ENCODE measurements at places on chromosomes 2 and 18.

DNA sequence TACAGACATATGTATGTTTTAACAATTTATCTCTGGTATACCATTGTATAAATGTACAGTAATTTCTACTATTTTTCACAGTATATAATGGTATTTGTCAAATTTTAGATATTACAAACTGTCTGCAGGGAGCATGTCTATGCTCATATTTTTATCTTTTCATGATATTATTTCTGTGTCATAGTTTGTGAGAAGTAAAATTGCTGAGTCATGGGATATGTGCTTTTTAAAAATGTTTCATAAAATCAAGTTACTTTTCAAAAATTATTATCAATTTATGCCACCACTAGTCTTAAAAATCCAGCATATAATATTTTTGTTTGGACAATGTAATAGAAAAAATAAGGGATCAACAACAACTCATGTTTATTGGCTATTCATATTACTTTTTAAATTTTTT is 9.1 kb upstream of the ZNF804A start:
- H3K4me1 ChIP-seq = no peaks in the 10 kb centered on the region
- H3K36me3 ChIP-seq = no peaks in the 10 kb centered on the region
- no peak overlapping the region for H3K4me3 ChIP-seq
- H3K27ac ChIP-seq = no peak overlapping the region
- DNase-seq = no peak
- H3K27me3 ChIP-seq = no peaks in the 10 kb centered on the region

- no peak overlapping the region for H3K4me3 ChIP-seq
- H3K36me3 ChIP-seq = no peaks in the 10 kb centered on the region
- H3K27me3 ChIP-seq = no peaks in the 10 kb centered on the region
- peak; percentile 7 for DNase-seq
Observed at GRCh38 chr2:181123798-181124231, 143.4 kb downstream of the UBE2E3 start.

GRCh38 chr2:145094370-145094769 is 574.5 kb upstream of the ZEB2 start:
- H3K4me3 ChIP-seq = no peak overlapping the region
- no peaks in the 10 kb centered on the region for H3K36me3 ChIP-seq
- peak; percentile 56 for DNase-seq
- H3K27me3 ChIP-seq = no peaks in the 10 kb centered on the region
- H3K4me1 ChIP-seq = no peaks in the 10 kb centered on the region
- no peak overlapping the region for H3K27ac ChIP-seq

DNA sequence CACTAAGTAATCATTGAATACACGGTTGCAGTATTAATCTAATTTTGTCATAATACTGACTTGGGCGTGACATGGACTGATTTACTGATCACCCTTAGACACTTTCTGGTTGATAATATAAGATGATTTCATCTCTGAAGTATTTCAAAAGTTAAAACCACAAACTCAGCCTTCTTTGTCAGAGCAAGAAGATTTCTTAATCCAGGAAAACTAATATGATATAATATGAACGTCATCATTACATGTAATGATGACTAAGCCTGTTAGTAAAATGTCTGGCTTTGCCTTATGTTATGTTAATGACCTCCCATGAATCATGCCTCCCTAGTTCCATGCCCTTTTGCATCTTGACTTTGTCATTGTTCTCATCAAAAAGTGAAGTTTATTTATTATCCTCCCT is 1325.0 kb upstream of the CDH2 start:
- no peaks in the 10 kb centered on the region for H3K27me3 ChIP-seq
- no peak overlapping the region for H3K27ac ChIP-seq
- H3K4me1 ChIP-seq = no peaks in the 10 kb centered on the region

DNA sequence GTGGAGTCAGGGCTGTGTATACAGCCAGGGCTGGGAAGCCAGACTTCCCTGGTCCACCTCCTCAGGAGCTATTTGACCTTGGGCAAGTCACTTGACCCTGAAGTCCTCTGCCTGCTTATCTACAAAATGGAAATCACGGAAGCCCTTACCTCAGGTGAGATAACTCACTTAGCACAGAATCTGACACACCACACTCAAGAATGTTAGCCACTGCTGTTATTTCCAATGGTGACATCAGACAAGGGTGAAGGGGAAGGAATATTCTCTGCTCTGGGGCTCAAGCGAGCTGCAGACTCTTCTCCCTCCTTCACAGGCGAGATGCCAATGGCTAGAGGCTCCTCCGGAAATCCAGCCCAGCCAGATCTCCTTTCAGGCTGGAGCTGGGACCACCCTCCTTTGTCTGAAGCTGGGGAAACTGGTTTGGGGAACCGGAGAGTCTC is 189.6 kb downstream of the HAUS1 start:
- no peaks in the 10 kb centered on the region for H3K27me3 ChIP-seq
- H3K4me3 ChIP-seq = no peak overlapping the region
- no peak overlapping the region for H3K27ac ChIP-seq
- peak; percentile 57 for DNase-seq

DNA sequence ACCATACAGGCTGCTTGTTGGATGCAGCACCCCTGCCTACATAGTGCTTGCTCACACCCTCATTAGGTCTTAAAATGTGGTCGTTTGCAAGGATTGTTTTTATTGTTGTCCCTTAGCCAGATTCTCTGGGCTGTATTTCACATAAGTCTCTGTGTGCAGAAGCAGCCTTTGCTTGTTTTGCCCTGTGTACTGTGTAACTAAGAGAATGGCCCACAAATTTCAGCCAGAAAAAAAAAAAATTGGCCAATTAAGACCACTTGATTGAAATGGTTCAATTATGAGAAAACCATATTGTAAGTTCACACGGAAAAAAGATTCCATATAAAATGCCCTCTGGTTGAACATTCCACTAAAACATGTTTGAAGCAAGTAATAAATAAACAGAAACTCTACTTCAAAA is 377.1 kb upstream of the SOX11 start:
- H3K27me3 ChIP-seq = no peaks in the 10 kb centered on the region
- H3K4me3 ChIP-seq = no peak overlapping the region
- no peaks in the 10 kb centered on the region for H3K4me1 ChIP-seq

DNA sequence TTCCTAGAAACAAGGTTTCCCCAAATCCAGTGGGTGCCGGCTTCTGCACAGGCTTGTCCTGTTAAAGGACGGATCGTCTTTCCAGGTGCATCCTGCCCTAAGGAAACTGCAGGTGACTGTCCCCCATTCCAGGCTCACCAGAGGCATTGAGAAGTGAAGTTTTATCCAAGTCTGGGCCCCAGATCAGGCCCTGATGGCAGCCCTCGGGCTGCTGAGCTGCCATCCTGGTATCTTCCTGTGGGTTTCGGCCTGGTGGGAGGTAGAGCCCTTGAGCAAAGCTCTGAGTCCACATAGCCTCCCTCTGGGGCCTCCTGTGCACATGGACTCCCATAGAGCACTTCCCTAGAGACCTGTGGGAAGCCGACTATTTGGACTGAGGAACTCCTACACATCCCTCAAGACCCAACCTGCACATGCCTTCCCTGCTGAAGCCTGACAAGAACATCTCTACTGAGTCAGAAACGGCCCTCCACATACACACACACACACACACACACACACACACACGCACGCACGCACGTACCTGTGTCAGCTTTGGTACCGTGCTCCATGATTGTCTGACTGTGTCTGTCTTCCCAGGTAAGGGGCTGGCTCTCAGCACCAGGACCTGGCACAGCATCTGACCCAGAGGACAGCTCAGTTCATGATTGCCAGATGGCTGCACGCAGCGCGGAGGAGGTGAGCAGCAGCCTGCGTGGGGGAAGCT is 16.4 kb downstream of the TNS1 start:
- H3K4me3 ChIP-seq = no peak overlapping the region
- no peak overlapping the region for H3K27ac ChIP-seq
- no peaks in the 10 kb centered on the region for H3K27me3 ChIP-seq

DNA sequence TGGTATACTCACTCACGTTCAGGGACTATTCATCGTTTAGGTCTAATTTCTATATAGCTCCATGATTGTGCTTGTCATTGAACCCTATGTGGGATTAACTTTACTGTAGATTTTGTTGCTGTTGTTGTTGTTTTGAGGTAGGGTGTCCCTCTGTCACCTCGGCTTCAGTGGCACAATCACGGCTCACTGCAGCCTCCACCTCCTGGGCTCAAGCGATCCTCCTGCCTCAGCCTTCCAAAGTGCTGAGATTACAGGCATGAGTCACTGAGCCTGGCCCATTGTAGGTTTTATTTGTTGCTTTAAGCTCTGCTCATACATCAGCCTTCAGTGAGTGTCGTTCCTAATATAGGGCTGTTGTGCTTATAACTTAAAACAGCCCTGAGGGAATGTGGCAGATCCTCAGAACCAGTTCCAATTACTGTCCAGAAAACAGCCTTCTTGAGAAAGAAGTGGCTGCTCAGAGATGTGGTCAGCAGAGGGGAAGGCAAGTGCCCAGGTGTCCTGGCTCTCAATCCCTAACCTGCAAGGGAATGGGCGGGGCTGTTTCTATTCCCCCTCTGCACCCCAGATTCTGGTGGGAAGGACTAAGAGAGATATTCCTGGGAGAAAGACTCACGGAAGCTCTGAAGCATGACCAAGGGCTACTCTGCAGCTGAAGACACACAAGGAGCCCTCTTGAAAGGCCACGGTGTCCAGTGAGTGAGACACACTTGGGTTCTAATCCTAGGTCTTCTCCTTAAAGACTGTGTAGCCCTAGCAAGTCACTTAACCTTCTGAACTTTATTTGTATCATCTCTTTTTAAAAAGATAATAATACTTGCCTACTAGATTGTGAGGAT is 79.6 kb upstream of the LCLAT1 start:
- no peaks in the 10 kb centered on the region for H3K36me3 ChIP-seq
- no peak for DNase-seq
- no peaks in the 10 kb centered on the region for H3K27me3 ChIP-seq
- no peak overlapping the region for H3K4me3 ChIP-seq
- H3K27ac ChIP-seq = no peak overlapping the region
- H3K4me1 ChIP-seq = peaks cover 8% of the 10 kb centered on the region

Data from muscle of leg (tissue), 16 donors.